Hypothalamus (tissue), 51 donors: ENCODE measurements at places on chromosomes 2 and 18.

- peak; percentile 20 for DNase-seq
Observed at GRCh38 chr2:136112317-136113208, 5.4 kb downstream of the CXCR4 start.

DNA sequence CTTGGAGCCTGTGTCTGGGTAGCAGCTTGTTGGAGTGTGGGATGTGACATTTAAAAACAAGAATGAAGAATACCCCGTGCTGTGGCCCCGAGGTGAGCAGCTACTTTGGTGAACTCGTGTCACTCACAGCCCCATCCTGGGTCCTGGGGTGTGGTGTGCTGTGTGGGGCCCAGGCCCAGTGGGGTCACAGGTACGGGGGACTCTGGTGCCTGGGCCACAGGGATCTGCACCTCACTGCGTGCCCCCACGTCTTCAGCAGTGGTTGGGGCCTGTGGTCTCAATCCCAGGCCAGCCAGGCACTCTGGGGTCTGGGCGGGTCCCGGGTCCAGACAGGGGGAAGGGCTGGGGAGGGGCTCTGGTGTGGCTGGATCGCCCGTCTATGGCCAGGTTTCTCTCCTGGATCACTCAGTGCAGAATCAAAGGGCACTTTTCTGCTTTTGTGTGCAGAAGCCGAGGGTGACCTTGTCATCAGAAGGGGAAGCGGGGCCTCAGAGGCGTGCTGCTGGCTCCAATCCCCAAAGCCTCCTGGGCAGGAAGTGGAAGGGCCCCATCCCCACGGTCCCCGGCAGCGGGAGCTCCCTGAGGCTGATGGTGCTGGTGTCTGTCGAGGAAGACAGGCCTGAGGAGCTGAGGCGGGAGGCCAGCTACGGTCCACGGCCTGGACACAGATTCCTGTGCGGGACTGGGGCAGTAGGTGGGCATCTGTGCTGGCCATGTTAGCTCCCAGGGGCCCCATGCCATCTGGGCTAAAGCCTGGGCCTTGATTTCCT, 1.4 kb downstream of the GPR35 start:
- DNase-seq: no peak

DNA sequence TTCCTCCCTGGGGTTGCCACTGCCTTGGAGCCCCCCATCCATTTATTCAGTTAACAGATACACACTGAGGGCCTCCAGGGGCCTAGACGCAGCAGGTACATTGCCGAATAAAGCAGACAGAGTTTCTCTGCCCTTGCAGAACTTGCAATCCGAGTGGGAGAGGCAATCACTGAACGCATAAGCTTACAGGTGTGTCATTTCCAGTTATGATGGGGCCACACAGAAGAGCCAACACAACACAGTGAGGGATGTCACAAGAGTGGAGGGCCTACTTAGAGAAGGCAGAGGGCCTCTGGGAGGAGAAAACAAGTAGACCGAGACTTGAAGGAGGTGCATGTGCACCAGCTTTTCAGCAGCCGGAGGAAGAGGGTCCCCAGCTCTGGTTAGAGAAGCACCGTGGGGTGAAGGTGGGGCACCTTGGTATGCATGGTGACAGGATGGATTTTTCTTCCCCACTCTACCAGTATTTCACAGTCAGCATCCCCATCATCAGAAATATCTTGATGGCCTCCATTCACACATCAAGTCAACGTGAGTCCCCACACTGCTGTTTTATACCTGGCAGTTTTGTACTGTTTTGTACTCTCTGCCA, 150.9 kb downstream of the SMAD7 start:
- no peak for DNase-seq

DNA sequence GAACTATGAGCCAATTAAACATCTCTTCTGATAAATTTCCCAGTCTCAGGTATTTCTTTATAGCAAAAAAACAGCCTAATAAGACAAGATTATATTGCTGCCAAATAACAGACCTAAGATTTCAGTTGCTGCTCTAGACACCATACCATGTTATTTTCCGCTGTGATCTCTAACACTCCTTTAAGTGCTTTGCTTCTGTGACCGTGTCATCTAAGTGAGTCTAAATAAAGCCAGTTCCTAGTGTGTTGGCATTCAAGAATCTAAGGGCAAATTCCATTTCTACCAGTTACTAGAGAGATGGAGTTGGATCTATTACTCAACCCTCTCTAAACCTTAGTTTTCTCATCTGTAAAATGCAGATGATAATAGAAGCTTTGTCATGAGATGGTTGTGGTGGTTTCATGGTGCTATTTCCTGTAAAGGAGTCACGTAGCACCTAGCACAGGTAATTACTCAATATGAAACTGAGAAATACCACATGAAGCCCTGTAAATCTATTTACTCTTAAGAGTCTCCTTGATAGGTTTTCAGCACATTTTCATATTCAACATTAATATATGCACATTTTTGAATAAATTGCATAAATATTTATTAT, 40.5 kb downstream of the SPHKAP start:
- DNase-seq: no peak

DNA sequence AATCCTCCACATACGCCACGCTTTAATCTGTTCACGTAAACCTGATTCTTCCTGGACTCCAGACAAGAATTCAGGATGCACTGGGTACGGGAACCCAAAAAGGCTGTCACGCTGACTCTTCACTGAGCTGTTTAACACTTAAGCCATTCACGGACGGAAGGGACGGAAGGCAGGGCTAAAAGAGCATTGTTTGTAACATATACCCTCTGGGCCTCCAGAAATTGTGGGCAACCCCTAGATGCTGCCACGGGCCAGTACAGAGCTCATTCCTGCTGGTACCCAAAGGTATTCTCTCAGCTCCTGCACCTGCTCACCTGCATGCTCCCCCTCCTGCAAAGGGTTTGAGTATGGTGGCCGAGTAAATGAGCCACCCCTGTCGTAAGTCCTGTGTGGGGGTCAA, 45.6 kb upstream of the RMP24 start:
- DNase-seq: no peak

GRCh38 chr18:74241970-74242369, 49.8 kb downstream of the CYB5A start:
- DNase-seq: no peak

DNA sequence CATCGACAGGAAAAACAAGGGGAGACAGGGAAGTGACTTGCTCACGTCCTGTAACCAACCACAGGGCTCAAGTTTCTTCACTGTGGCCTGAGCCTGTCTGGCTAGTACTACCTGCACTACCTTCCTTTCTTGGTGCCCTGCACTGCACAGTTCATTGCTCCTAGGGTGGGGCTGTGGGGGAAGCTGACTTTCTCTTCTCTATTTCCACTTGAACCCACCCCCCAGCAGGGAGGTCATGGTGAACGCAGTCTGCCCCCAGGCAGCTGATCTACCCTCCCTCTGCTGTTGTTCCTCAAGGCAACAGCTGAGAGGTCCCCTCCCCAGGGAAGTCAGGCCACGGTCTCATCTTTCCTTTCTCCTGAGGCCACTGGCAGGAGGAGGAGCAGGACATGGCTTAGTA, 532.1 kb downstream of the SOX11 start:
- DNase-seq: no peak

DNA sequence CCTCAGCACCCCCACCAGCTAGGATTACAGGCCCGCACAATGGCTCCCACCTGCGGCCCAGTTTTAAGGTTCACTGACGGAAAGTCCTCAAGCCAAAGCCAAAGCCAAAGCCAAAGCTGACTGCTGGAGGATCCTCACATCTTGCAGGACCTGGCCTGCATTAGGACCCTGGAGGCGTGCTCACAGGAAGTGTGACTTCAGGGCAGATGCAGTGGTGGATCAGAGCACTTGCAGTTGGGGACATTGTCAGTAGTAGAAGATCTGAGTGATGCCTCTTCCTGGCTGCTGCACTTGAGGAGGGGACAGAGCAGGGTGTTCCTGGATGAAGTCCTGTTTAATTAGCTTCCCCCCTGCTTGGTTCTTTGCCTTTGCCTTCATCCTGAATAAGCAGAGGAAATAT, 69.0 kb upstream of the ALPP start:
- no peak for DNase-seq

- no peak for DNase-seq
Observed at GRCh38 chr2:231554327-231554726, 24.1 kb upstream of the NMUR1 start.

GRCh38 chr2:231000211-231000904, 4.4 kb downstream of the SPATA3 start:
- no peak for DNase-seq

GRCh38 chr18:12234451-12235190, 19.5 kb upstream of the CIDEA start:
- no peak for DNase-seq

GRCh38 chr2:161100211-161100895, 59.9 kb upstream of the TANK start:
- no peak for DNase-seq

DNA sequence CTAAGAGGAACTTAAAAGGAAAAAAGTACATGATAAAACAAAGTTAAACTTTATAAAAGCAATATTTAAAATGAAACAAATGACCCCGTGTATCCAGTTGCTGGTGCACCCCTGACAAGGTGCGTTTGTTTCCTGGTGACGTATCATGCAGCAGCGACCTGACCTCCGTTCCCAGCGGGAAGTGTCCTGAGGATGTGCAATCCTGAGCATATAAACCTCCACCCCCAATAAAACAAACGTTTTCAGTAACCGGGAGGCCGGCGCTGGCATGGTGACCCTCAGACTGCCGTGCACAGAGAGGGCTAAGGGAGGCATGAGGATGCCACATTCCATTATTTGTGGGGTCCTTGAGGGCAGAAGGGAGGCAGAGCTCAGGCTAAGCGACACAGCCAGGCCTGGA, 14.8 kb downstream of the SLC66A2 start:
- no peak for DNase-seq

DNA sequence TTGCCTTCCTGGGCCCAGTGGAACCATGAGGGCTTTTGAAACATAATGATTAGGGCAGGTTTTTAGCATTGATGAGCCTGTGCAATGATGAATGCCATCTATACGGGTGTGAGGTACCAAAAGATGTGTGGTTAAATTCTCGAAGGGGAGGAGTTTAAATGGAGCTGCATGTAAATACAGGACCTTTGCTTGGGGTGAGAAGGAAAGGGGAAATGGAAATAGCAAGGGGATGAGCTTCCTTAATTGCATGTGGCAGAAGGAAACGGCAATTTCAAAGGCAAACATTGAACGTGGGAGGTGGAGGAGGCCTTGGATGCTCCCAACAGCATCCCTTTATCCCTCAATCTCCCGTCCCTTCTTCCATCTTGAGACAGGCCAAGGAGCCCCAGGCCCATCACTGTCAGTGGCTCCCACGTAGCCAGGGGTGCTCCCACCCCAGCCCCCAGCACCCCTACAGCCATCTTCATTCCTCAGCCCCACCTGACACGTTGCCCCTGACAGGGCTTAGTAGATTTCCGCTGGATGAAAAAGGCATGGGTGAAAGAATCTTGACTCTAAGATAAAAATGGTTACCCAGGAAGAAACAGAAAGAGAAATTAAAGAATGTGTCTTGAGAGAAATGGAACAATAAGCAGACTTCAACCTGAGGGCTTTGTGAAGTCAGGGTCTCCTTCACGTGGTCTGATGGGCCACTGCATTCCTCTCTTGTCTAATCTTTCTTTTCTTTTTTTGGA, 32.5 kb downstream of the INPP5D start:
- DNase-seq: no peak

GRCh38 chr2:236123716-236124115, 44.5 kb downstream of the GBX2 start:
- no peak for DNase-seq

GRCh38 chr18:27824275-27824674, 352.7 kb downstream of the CDH2 start:
- no peak for DNase-seq

DNA sequence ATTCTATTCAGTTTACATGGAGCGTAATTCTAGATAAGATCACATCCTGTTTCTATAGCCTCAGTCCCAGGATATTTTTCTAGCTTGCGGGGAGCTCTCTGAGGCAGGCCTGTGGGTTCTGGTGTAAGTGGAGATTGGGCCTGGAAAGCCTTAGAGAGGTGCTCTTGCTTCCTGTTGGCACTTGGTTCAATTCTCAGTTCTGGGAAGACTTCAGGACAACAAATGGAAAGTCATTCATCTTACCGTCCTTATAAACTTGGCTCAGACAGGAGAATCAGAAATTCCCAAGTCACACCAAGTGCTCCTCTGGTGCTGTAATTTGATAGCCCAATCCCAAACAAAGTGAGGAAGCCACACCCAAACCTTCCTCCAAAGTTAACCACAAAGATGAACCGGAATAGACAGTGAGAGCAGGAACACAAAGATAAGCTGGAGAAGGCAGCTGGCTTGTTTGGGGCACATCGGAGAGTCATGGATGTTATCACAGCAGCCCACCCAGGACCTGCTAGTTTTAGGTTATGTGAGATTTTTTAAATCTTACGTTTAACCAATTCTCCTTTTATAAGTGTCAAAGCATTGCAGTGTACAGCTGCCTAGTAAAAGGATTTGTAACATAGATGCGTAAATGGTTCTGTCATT, 144.3 kb upstream of the MAP3K20 start:
- no peak for DNase-seq

GRCh38 chr2:40260437-40260836, 191.5 kb downstream of the SLC8A1 start:
- no peak for DNase-seq
